ENCODE measurements at places on chromosomes 6 and 20.
A peak's percentile ranks its signal among the peaks of the same experiment; 100 is the strongest.

DNA sequence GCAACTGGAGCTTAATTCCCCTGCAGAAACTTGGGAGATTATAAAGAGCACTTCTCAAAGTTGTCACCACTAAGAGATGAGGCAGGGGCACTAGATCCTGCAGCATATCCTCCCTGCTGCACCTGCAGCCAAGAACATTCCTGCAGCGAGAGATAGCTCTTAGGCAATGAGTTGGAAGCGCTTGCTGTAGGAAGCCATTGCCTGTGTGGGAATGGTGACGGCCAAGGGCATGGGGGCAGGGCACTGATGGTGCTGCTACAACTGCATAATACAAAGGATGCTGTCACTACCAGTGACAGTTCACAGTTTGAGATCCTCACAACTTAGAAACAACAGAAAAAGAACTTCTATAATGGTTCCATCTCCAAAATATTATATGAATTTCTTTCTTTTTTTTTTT lies 89.9 kb downstream of the CDS2 start:
- DNase-seq, result no peak

DNA sequence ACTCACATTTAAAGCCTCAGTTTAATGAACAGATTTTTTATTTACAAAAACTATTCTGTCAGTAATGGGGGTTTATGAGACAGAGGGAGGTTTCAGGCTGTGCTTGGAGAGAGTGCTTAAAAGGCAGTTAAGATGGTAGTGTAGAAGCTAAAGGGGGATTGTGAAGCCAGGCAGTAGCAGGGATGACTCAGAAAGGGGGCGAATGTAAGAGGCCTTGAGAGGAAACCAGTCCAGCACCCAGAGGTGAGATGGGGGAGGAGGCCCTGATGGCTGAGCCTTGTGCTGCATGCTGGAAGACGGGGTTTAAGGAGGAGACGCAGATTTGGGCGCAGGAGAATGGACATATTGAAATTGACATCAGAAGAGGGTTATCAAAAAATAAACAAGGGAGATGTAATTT lies 6.6 kb upstream of the SERPINB9 start:
- no peak for DNase-seq

DNA sequence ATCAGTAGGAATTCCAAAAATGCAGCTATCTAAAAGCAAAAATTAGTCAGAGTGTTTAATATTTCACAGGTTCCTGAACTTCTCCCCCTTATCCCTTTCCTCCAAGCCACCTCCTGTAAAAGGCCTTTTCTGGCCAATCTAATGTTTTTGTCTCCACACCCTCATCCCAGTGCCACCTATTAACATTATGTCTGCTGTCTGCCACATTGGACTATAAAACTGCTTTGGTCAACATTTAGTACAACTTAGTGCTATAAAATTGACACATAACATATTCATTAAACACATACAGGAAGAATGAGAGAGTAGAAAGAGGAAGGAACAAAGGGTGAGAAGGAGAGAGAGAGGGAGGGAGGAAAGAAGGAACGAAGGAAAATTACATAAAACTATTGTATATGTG lies 47.7 kb downstream of the MMUT start:
- DNase-seq, result no peak

- DNase-seq, result peak; percentile 53
Measured at GRCh38 chr6:68637782-68638181, 2.7 kb downstream of the ADGRB3 start.

DNA sequence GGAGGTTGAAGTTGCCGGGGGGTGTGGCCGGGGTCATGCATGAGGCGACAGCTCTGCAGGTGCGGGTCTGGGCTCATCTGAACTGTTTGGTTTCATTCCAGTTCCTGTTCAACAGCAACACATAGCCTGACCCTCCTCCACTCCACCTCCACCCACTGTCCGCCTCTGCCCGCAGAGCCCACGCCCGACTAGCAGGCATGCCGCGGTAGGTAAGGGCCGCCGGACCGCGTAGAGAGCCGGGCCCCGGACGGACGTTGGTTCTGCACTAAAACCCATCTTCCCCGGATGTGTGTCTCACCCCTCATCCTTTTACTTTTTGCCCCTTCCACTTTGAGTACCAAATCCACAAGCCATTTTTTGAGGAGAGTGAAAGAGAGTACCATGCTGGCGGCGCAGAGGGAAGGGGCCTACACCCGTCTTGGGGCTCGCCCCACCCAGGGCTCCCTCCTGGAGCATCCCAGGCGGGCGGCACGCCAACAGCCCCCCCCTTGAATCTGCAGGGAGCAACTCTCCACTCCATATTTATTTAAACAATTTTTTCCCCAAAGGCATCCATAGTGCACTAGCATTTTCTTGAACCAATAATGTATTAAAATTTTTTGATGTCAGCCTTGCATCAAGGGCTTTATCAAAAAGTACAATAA lies 72.5 kb downstream of the PTPN1 start:
- DNase-seq, result no peak

- DNase-seq, result no peak
Measured at GRCh38 chr6:16836144-16836981, 75.1 kb upstream of the ATXN1 start.

DNA sequence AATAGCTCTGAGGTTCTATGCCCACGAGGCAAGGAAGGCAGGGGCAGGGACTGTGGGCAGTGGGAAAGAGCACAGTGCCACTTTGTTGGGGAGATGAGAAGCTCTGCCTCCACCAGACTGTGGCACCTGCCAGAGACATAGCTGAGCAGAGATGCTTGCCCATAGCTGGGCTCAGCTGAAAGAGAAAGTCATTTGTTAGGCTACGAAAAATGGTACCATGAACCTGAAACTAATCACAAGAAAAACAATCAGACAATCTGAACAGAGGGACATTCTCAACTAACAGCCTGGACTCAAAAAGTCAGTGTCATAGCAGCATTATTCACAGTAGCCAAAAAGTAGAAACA lies 32.9 kb upstream of the TCP11 start:
- DNase-seq, result no peak

DNA sequence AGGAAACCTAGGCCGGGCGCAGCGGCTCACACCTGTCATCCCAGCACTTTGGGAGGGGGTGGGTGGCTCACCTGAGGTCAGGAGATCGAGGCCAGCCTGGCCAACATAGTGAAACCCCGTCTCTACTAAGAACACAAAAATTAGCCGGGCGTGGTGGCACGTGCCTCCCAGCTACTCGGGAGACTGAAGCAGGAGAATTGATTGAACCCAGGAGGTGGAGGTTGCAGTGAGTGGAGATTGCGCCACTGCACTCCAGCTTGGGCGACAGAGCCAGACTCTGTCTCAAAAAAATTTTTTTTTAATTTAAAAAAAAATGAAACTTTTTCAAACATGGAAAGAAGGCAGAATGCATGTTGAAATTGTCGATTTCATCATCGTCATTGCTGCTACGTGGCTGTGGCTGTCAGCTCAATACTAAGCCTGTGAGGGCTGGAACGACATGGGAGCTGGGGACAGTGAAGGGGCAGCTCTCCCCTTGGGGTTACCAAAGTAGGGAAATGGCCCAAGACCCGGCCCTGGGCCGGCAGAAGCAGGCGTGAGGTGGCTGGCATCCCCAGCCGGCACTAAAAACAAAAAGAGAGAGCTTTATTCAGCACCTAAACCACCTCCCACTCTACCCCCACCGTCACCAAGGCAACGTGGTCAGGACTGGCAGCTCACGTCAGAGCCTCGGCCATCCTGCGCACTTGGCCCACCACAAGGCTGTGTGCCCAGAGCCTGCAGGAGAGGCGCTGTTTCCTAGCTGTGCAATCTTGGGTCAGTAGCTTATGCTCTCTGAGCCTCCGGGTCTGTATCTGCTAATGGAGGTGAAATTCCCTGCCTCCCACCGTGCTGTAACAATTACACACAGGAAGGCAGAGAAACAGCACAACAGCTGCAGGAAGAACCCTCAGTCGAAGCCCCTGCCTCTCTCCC lies 30.8 kb downstream of the AGPAT4 start:
- DNase-seq, result peak; percentile 80

- no peak for DNase-seq
Measured at GRCh38 chr6:69914015-69914485, 47.7 kb downstream of the COL19A1 start.

- no peak for DNase-seq
Measured at GRCh38 chr6:147508042-147508865, at the start of gene SAMD5. TSS of gene SAMD5 (plus strand) at chr6:147508690. CDS start at chr6:147508929, 239 bp downstream.

GRCh38 chr6:39200498-39201020 lies 28.7 kb downstream of the KCNK5 start:
- no peak for DNase-seq

DNA sequence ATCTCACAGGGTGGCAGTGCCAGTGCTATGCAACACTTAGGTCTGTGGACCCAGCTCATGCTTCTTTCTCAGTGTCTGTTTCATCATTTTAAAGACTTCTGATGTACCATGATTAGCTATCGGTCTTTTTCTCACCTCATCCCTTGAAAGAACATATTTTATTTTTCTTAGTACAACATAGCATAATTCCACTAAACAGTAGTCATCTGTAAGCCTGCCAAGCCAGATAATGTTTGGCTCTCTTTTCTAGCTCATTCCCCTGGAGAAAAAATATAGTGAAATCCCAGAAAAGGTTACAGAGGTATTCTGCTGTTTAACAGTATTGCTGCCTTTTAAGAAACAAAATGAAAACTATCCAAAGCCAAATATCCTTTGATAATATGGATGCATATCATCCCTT lies 177.0 kb upstream of the MMS22L start:
- DNase-seq, result no peak

- DNase-seq, result peak; percentile 63
Measured at GRCh38 chr20:4925842-4926530, 75.3 kb downstream of the SLC23A2 start.

- DNase-seq, result no peak
Measured at GRCh38 chr20:35604449-35604747, 11.2 kb upstream of the SPAG4 start.

DNA sequence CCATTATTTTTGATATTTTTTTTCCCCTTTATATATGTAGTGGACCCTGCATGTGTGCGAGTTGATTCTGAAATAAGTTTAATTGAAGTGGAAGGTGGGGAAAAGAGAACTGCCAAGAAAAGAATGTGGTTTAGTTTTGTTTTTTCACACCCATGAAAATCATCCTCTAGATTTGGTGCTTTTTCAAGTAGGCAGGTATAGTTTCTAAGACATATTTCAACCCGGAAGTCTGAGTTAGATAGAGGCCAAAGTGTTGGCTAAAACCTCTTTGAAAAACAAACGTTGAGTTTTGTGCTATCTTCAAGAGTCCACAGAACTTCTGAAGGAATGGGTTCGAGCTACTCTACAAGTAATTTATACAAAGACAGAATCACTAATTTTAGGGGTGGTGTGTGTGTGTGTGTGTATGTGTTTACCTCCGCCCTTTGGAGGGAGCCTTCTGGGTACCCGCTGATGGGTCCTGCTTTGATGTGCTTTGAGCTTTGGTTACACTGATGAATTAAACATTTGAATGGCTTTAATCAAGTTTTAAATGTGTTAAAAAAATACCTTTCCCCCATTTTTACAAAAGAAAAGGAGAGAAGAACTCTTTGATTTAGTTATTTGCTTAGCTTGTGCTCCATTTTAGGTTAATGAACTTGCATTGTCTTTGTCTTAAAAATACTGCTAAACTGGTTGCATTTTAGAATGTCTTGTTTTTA lies 2.5 kb downstream of the RREB1 start:
- no peak for DNase-seq

- no peak for DNase-seq
Measured at GRCh38 chr20:59037386-59037785, 5.2 kb downstream of the PRELID3B start.

GRCh38 chr6:91476000-91476399 lies 889.1 kb upstream of the MAP3K7 start:
- DNase-seq, result no peak

- DNase-seq, result no peak
Measured at GRCh38 chr6:52423971-52424381, 3.8 kb downstream of the EFHC1 start.

GRCh38 chr6:130453230-130453629 lies 87.4 kb downstream of the TMEM200A start:
- no peak for DNase-seq

DNA sequence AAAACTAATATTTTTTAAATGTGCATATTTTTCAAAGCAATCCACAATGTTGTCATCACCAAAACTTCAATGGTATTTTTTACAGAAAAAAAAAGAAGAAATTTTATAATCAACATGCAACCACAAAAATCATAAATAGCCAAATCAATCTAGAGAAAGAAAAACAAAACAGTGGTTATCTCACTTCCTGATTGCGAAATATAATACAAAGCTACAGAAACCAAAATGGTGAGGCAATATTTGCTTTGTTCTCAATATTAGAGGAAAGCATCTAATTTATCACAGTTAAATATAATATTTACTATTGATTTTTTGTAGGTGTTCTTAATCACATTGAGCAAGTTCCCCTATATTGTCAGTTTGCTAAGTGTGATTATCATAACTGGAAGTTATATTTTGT lies 720.7 kb upstream of the ADGRB3 start:
- DNase-seq, result no peak

GRCh38 chr6:4545893-4546292 lies 230.3 kb upstream of the CDYL start:
- no peak for DNase-seq

DNA sequence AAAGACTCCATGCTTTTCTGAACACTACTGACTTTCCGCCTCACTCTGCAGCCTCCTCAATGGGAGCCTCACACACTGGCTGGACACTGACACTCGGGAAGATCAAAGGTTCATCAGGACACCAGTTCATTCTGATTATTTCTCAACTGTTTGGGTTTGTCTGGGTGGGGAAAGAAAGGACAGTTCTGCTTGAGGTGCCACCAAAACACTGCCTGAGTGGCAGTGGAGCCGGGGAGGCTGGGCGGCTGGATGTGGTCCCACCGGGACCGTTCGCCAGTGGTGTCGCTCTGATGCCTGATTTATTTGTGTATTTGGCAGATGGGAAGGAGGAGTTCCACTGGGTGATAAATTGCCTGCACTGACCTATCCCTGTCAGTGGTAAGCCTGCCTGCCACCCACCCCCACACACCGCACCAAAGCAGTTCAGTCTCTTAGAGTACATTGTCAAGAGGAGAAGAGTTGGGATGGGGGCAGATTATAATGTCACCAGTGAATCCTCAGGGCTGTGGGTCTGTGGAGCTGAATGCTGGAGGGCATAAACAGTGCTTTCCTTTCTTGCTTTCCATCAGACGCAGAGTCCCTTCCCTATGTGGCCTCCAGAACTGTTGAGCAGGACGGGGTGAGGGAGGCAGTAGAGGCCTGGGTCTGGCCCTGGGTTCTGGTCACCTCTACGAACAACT lies 49.8 kb downstream of the EDN1 start:
- no peak for DNase-seq

DNA sequence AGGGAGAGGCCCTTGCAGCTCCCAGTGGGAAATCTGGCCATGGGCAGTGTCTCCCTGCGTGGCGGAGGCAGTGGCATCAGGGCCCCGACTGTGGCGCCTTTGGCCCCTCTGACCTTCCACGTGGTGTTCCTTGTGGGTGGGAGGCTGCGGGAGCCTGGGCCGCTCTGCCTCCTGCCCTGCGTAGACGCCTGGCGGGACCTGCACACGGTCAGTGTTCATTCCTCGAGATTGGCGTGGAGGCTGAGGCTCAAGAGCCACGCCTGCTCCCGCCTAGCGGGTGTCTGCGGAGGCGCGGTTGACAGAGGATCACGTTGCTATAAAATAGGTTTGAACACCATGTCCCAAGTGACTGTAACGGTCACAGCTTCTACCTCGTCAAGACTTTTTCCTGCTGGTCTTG lies 14.0 kb downstream of the COL9A3 start:
- DNase-seq, result no peak

- no peak for DNase-seq
Measured at GRCh38 chr6:153034139-153034538, 31.6 kb upstream of the MTRF1L start.

Measured in G401 (cell line).